ENCODE measurements at places on chromosomes 1 and 21.
A peak's percentile ranks its signal among the peaks of the same experiment; 100 is the strongest.

DNA sequence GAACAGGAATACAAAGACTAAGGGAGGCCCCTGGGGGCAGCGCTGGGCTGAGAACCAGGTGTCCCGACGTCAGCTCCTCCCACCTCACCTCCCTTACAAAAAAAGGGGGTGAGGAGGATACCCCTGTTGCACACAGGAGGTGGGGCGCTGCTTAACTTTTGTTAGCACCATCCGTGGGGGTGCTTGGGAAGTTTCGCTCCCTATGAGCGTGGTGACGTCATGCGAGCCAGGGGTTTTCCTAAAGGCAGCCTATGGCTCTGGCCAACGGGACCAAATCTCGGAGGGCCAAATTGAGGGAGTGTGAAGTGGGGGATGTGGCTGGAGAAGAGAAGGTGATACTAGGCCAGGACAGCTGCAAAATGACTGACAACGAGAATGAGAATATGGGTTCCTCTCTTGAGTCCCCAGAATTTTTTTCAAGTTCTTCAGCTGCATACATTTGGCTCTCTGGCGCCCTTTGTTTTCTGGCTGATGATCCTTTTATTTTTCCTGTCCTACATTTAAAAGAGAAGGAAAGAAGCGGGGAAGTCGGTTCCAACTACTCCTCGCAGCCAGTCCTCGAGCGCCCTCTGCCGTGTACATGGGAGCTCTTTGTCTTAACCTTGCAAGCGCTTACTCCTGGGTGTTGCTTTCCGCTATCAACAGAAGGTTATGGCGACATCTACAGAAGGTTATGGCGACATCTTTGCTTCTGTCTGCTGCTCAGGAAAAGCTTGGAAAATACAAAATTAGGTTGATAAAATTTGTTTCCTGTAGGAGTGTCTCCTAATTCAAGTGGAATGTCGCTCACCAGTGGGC, 48.0 kb upstream of the ZC3H11B start:
- peak; percentile 46 for DNase-seq

DNA sequence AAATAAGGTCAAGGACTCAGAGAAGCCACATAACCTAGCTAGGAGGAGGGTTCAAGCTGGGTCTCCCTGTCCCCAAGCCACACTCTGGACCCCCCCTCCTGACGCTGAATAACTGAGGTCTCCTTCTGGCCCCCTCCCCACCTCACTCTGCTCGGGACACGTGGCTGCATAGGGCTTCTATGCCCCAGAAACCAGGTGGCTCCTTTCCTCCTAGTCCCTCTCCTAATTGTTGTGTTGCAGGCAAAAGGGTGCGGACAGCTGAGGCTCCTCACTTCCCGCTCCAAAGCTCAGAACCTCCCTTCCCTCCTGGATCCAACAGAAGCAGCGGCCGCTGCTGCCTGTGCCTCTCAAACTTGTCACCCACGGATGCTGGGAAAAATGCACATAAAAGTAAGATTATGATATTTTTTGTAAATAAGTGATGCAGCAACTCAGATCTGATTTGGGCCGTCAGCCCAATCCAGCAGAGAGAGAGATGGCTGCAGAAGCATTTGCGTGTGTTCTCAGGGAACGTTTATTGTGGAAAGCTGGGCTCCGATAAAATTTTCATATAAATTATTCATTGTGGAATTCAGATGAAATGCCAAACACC, 40.8 kb upstream of the C1orf174 start:
- no peak for DNase-seq

DNA sequence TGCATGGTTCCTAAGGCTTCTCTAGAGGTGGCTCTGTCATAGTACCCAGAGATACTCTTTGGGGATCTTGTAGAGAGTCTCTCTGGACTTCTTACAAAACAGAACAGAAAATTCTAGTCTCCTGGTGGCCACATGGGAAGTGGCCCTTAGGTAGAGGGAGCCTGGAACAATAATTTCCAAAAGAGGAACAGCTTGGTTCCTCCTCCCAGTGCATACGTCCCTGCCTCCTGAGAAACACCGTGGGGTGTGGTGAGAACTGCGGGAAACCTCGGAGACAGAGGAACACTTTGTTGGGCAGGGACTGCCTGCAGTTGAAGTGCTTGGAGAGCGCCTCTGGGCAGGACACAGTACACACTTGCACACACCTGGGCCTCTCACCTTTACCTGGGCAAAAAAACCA, 38.8 kb upstream of the EPHA8 start:
- no peak for DNase-seq

- no peak for DNase-seq
Measured at GRCh38 chr1:98661544-98662355, at the start of gene SNX7. Gene SNX7 (plus strand): TSS chr1:98661721. CDS start chr1:98661732, 11 bp downstream.

GRCh38 chr1:14267991-14268390, 330.5 kb upstream of the KAZN start:
- DNase-seq, result no peak

GRCh38 chr1:154272999-154273563, 652 bp downstream of the HAX1 start:
- DNase-seq, result no peak

DNA sequence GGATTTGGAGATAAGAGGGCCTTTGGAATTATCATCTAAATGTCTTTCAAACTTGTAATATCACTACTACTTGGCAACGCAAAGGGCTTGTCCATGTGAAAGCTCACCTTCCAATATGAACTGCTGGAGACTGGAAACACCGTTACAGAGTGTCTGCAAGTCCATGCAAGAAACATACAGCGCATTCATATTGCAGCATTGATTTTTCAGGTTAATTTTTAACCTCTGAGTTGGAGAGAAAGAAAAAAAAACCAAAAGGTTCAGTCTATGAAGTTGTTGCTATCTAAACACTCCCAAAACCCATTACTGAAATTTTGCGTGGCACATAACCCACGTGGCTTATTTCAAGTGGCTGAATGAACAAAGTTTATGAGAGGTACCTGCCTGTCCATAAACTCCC, 23.8 kb downstream of the DAB1 start:
- DNase-seq, result no peak

DNA sequence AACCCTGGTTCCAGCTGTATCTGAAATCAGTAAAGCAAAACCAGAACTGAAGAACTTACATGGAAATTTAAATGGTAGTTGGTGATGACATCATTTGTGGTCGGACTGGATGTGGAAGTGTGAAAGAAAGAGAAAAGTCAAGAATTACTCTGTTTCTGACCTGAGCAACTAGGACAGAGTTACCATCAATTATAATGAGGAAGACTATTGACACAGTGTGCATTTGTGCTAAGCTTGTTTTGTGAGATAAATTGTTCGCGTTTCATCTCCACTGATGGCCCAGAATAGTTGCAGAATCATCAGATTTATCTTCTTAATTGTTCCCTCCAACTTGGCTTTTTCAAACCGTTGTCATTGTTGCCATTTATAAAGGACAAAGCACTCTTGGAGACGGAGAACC, 410.6 kb upstream of the DEPDC1 start:
- no peak for DNase-seq

GRCh38 chr1:117232531-117232930, 21.8 kb upstream of the VTCN1 start:
- DNase-seq, result no peak
